ENCODE measurements at places on chromosomes 4 and X. TPM values are rescaled to one million over a fixed set of nuclear protein-coding genes. Genes with fewer than 3 reads are reported as not detected.
A peak's percentile ranks its signal among the peaks of the same experiment; 100 is the strongest.

SLC49A3 gene
- total RNA-seq, result 5.9 TPM

- no peak for DNase-seq
Observed at GRCh38 chrX:126994032-126994600, 174.6 kb downstream of the PRR32 start.

- no peak for DNase-seq
Observed at GRCh38 chr4:141016117-141016798, 117.0 kb downstream of the RNF150 start.

DNA sequence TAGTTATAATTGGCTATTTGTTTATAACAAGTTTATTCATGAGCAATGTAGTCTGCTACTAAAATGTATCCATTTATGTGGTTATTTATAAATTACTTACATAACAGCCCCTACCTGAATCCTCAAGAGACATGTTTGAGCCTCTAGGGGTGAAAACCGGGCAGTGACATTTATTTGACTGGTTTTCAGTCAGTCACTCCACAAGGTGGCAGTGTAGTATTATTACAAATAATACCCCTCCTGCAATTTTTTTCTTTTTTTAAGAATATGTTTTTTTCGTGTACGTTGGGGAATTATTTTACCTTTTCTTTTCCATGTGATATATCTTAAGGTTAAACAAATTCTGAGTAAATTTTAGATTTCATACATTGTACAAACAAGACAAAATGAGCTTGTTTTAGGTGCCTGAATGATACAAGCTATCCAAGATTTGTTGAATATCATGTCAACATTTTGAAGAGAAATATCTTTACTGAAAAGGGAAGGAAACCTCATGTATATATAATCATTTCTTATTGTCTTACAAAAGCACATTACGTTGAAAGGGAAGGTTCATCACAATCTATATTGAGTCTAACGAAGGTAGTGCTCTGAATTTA lies 598.7 kb upstream of the TECRL start:
- no peak for DNase-seq

- DNase-seq, result no peak
Observed at GRCh38 chr4:82436780-82437179, 6.4 kb downstream of the ENOPH1 start.

DNA sequence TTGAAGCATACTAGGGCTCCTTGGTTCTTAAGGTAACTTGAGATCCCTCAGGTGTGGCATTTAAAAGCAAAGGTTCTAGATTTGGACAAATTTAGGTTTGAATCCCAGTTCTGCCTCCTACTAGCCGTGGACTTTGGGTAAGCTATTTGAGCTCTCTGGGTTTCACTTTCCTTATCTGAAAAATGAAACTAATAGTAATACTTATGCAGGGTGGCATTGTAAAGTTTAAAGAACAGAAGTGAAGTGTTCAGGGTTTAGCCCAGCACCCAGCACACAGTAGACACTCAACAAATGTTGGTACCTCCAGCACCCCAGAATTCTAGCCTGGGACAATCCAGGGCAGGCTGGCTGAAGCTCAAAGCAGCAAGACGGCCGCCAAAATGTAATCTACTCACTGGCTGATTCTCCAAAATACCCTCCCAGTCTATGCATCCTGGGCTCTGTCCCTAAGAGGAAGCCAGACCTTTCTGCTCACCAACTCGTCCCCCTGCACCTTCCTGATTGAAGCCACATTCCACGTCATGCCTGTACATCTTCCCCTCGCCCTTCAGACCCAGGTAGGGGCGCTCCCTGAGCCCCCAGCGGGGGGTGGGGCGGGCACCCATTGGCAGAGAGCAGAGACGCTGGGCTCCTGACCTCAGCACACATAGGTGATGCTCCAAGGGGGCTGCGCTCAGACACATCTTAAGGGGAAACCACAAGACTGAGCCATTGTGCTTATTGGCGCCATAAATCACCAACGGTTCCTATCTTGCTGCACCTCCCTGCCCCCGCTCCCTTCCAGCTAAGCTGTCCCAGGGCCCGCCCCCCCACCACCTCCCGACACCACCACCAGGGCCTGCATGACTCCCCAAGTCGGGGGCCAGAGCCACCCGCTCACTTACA lies 160.6 kb downstream of the BCOR start:
- peak; percentile 38 for DNase-seq

- DNase-seq, result peak; percentile 52
Observed at GRCh38 chrX:40083120-40083978, 14.4 kb downstream of the BCOR start.
